ENCODE measurements at places on chromosomes 2 and 18.
A peak's percentile ranks its signal among the peaks of the same experiment; 100 is the strongest.

DNA sequence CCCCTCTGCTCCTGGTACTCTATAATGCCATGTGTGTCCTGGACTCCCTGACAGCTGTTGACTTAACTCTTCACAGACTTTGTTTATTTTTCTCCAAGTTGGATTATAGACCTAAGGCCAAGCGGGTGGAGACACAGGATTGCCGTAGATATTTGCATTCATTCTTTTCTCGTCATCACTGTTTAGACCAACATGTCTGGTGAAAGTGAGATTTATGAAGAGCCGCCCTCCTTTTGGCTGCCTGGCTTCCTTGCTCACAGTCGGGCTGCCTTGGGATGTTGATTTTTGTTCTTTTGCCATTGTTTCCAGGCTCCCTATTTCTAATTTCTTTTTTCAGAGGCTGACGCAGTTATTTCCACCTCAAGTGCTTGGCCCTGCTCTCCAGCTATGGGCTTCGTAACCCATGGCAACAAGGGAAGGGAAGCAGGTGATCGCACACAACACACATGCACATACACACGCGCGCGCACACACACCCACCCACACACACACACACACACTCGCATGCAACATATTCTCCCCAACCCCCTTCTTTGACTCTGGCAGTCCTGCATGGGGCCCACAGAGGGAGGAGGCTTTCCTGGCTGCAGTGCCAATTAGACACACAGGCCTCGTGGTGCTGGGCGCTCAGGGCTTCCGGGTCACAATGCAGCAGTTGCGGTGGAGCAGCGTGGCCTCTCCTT lies 296.5 kb downstream of the MTX2 start:
- peak; percentile 24 for DNase-seq

- no peak for DNase-seq
Measured at GRCh38 chr18:4384932-4385331, 70.2 kb downstream of the DLGAP1 start.

DNA sequence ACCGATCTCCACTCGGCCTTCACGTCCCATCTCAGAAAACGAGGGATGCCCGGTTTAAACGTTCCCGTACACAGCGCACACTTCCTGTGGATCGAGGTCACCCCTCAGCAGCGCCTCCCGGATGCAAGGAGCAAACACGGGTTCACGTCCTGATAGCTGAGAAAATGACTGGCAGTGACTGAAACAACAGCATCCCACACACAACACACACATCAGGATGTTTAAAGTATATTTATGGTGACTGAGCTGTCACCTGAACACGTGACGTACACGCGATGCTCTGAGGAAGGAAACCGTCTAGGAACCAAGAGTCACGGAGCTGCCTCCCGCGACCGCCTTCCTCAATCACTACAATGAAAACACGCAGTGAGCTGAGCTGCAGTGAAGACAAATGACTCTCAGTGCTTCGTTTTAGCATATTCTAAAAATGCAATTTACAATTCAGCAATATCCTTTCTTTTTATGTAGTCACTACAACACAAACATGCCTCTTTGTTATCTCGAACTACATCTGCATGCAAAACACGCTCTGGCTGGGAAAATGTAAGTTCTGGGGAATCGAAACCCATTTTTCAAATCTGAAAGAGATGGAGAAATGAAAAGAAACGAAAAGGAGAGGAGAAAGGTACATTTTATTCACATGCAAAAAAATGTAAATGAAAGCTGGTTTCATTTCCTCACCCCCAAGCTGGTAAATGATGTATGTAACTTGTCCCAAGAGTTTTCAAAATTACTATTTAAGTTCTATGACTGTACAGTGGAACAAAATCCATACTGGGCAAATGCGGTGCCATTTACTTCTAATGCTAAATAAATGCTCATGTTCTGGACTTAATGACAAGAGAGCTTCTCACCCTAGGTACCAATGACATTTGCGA lies 19.8 kb downstream of the HDAC4 start:
- peak; percentile 21 for DNase-seq

DNA sequence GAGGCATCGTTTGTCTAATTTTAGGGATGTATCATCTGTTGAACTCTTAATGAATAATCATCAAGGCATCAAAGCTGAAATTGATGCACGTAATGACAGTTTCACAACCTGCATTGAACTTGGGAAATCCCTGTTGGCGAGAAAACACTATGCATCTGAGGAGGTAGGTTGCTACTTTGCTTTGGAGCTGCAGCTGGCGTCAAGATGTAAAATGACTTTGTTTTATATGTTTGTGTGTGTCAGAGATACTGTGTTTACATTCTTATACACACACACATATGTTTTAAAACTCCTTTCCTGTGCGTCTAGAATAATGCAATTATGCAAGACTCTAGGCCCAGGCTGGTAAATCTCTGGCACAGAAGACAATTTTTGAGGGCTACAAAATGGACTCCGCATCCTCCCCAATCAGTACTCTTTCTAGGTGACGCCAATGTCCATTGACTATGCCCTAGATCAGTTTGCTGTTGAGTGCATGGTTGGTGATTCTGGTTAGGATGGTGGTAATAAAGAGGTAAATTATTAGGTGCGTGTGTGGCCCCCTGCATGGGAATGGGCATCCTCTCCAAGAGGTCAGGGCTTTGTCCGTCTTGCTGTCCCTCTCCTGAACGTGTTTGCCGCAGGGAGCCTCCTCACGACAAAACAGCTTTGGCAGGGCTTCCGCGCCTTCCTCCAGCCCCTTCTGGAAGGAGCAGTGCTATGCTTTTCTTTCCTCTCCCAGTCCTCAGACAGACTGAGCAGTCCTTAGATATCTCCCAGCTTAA lies 68.2 kb upstream of the EML6 start:
- DNase-seq, result no peak

DNA sequence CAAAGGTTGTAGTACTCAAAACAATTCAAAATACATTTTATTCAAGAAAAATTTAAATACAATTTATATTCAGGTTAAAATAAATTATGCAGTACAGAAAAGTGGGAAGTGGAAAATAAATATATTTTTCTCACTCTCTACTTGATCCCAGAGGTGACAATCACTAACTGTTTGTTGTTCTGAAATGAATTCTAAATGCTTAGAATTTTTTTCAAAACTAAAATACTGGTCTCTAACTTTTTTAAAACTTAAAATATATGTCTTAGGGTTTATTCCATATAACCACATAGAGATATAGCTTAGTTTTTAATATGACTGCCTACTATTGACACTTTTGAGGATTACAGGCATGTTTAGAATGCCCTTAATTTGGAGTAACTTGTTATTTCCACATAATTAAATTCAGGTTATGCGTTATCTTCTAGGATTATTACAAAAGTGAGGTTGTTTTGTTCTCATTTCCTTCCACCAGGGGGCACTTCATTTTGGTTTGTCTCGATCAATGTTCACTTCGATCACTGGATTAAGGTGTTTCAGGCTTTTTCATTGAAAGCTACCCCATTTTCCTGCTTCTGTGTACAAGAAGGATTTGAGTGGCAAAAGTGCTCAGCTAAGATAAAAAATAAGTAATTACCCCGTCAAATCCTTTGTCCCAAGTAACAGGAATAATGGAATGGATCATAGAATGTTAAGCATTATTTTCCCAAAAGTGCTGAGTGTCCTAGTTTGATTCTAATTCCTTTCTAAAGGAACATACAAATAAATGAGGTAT lies 27.1 kb upstream of the TFPI start:
- no peak for DNase-seq

GRCh38 chr2:233643128-233643527 lies 6.9 kb downstream of the UGT1A10 start:
- no peak for DNase-seq

DNA sequence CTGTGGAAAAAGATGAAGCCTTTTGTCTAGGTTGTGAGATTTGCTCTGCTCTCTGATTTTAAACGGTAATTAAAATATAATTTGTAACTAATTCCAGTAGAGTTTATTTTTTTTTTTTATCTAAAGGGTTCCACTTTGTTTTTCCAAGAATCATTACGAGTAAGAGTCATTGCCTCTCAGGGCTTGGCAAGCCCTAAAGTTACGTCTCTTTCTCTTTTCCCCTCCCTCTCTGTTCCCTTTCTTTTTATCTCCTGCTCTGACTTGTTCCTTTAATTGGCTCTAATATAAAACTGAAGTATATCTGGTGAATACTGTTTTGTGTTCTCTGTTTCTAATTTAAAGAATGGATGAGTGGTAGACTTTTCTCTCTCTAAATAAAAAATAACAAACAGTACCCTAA lies 75.8 kb downstream of the CALCRL start:
- DNase-seq, result no peak

GRCh38 chr18:50460716-50461115 lies 85.9 kb downstream of the SKA1 start:
- no peak for DNase-seq

GRCh38 chr2:6506361-6506794 lies 359.3 kb downstream of the CMPK2 start:
- DNase-seq, result no peak

GRCh38 chr2:222752746-222753145 lies 81.3 kb downstream of the MOGAT1 start:
- no peak for DNase-seq

- DNase-seq, result no peak
Measured at GRCh38 chr2:240291337-240292034, 144.0 kb upstream of the GPC1 start.

GRCh38 chr2:98727369-98728087 lies 3.4 kb downstream of the MGAT4A start:
- DNase-seq, result no peak

GRCh38 chr18:58038063-58038462 lies 6.0 kb upstream of the NEDD4L start:
- DNase-seq, result no peak

DNA sequence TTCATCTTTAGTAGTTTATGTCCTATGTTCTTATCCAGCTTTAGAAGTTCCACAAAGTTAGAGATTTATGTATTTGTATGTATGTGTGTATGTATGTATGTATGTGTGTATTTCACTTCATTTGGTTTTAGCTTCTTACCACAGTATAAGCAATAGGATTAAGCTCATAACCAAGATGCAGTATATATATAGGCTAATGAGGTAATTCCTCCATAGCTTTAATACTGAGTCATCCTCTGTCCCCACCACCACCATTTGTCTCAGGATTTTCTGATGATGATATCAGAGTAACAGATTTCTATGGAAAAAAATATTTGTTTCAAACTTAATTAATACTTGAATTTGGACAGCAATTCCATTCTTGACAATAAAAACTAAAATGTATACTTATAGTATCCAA lies 159.2 kb downstream of the SOX11 start:
- no peak for DNase-seq

- no peak for DNase-seq
Measured at GRCh38 chr2:151844211-151844896, 16.1 kb upstream of the ARL5A start.

- DNase-seq, result no peak
Measured at GRCh38 chr2:4499316-4500030, 796.1 kb downstream of the DCDC2C start.

DNA sequence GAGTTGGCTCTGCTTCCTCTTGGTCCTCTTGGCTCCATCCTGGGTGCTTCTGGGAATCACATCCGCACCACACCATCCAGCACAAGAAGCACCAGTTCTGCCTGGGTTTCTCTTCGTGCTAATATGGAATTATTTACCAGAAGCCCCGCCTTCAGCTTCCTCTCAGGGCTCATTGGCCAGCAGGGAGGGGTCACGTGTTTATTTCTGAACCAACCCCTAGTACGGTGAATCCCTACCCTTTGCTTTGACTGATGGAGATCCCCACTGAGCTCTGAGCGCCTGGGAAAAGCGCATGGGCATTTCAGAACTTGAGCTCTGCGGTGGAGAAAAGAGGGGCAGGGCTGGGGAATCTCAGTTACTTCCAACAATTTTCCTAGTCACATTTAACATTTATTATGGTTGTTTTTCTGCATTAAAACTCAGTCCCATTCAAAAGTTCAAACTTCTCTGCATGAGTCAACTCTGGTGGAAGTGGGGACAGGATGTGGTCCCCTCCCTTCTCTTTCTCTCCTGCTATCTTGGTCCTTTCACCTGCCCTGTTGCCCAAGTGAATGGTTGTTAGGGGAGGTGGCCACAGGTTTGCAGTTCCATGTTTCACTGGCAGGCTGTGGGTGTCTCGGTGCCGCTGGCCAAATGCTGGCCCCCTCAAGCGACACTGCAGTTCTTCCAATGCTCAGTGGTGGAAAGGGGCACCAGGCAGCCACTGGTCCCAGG lies 76.4 kb upstream of the TTC39C start:
- no peak for DNase-seq

DNA sequence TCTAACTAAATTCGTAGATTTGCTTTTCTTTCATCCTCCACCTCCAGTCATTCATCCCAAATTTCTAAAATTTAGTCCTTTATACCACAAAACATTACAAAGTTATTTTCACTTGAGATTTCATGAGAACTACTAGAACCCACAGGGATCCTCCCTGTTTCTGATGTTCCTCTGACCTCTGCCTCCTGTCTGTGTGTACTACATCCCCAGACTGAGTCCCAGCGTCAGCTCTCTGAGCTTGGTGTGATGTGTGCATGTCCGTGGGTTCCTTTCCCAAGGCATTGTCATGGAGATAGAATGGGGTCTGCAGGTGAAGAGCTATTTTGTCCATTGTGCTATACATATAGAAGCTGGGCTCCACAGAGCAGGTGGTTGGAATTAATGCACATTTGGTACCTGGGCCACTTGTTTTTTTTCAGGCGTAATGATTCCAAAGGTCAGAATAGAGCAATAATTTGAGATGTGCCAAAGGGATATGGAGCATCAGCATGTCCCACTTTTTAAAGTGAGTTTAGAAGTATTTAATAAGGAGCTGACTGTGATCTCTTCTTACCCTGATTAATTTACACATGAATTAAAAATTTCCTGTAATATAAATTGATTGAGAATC lies 151.2 kb upstream of the BOD1L2 start:
- no peak for DNase-seq

DNA sequence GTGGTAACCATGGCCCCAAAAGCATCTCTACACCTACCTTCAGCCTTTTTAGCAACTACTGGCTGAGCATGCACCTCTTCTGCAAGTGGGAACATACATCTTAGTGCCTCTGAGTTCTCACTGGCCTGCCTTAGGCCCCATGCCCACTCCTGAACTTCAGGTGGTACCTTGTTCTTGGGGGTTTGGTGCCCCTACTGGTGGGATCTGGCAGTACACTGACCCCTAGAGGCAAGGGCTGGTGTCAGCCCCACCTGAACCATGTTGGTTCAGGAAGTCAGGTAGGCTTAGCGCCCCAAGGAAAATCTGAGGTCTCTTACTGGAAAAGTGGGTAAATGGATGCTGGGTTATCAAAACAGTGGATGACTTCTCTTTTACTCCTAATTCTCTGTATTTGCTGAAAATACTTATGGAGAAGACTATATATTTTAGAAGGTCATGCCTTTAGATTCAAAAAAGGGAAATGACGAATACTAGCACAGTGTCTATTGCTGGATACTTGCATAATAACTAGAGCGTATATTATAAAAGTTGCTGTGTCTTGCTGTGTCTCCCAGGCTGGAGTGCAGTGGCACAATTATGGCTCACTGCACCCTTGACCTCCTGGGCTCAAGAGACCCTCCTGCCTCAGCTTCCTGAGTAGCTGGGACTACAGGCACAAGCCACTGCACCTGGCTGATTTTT lies 84.6 kb downstream of the RAB31 start:
- DNase-seq, result no peak
